ENCODE measurements at places on chromosomes 3 and 15. TPM values are rescaled to one million over a fixed set of nuclear protein-coding genes. Genes with fewer than 3 reads are reported as not detected.

DNA sequence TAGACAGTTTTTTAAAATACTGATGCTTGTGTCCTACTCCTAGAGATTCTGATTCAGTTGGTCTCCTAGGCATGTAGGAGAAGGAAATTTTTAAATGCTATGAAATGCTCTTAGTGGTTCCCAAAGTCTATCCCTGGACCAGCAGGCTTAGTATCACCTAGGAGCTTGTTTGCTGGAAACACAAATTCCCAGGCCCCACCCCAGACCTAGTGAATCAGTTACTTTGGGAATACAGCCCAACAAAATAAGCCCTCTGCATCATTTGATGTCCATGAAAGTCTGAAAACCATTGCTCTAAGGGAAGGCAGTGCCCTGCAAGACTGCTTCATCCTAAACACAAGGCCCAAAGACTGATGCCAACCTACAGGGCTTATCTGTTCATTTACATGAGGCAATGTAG is 36.3 kb downstream of the CCNL1 start:
- no peaks in the 10 kb centered on the region for H3K27me3 ChIP-seq
- no peak for DNase-seq
- H3K4me1 ChIP-seq, result no peaks in the 10 kb centered on the region
- no peak overlapping the region for H3K4me3 ChIP-seq
- H3K36me3 ChIP-seq, result no peaks in the 10 kb centered on the region
- no peak overlapping the region for H3K27ac ChIP-seq

GRCh38 chr3:153138276-153139210 is 23.5 kb upstream of the RAP2B start:
- H3K4me3 ChIP-seq, result no peak overlapping the region
- no peaks in the 10 kb centered on the region for H3K27me3 ChIP-seq
- H3K4me1 ChIP-seq, result no peaks in the 10 kb centered on the region
- no peaks in the 10 kb centered on the region for H3K36me3 ChIP-seq

DNA sequence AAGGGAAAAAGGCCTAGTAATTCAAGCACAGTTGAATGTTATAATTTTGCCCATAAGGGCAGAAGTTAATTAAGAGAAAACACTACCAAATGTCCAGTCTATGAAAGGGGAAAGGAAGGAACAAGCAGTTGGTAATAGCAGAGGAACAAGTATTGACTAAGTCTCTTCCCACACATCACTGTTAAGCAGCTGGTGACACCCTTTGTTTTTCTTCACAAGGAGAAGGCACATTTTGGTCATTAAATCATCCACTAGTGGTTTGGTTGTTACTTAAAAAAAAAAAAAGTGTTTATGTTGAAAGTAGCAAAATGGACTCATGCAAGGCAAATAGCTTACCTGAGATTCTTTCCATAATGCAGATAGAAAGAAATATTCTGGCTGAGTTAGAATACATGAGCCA is 321.4 kb upstream of the NECTIN3 start:
- H3K4me3 ChIP-seq, result no peak overlapping the region
- DNase-seq, result no peak
- H3K27me3 ChIP-seq, result no peaks in the 10 kb centered on the region

The PPCDC gene
- polyA plus RNA-seq, result 22.6 TPM
